NCI-H1436 treated with DMSO at 0.1 percent for 48 hours (cell line): ENCODE measurements at places on chromosomes 13 and 19.

- no peak for DNase-seq
Observed at GRCh38 chr19:41912899-41913537, 15.2 kb downstream of the ERFL start.

DNA sequence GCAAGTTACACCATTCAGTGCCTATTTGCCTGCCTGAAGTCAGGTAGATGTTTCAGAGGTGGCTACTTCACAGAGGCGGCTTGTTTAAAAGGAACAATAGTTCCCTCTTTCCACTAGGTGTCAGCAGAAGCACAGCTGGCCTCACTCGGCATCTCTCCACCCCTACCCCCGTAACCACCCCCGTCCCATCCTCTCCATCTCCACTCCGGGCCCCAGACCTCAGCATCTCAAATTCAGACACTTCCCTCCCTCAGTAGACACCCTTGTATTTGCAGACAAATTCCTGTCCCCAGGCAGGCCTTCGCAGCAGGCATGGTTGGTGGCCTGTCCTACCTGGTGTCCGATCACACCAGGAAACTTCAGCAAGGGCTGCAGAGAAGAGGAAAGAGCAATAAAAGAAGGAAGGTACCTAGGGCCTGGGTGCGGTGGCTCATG is 9.1 kb upstream of the DPP9 start:
- DNase-seq: peak; percentile 46

GRCh38 chr13:25920277-25920676 is 131.5 kb downstream of the SHISA2 start:
- DNase-seq: no peak

DNA sequence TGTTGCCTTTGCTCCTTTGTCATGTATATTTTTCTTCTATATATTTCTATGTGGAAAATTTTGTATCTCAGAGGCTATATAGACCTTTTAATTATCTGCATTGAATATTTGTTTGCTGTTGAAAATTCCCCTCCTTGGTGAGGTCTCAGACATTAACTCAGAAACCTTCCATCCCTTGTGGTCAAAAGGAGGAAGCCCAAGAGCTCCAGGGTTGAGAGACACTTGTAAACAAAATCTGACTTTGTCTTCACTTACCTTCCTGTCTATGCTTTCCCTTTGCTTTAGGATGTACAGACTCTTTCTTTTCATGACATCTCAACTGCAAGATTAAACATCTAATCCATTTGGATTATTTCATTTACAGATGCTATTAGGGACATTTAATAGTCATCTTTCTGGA is 157.5 kb downstream of the PCDH20 start:
- DNase-seq: no peak

DNA sequence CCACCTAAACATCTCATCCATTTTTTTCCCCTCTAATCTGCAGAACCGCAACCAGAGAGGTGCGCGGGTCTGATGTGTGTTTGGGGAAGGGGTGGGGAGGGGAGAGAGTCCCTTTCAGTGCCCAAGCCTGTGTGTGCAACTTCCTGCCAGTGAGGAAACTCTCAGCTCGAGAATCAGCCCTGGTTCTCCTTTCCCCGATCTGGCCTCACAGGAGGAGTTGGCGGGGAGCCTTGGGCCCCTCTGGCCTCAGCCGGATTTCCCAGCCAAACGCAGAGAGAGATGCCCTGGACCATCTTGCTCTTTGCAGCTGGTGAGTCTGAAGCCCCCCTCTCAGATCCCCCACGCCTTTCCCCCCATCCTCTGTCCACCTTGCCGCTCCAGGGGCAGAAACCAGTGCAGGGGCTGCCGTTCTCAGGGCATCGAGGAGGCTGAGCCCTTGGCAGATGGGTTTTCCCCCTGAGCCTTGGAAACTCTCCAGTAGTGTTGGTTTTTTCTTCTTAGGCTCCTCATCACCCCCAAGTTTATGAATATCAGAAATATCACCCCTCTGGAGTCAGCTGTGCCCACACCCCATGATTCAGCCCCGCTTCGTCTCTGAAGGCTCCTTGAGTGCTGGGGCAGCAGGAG is at the start of gene C19orf38:
Gene C19orf38 (plus strand): TSS at position 186 of the 627 bp plus-strand sequence. CDS start 94 bp downstream, at position 280.
- DNase-seq: no peak

DNA sequence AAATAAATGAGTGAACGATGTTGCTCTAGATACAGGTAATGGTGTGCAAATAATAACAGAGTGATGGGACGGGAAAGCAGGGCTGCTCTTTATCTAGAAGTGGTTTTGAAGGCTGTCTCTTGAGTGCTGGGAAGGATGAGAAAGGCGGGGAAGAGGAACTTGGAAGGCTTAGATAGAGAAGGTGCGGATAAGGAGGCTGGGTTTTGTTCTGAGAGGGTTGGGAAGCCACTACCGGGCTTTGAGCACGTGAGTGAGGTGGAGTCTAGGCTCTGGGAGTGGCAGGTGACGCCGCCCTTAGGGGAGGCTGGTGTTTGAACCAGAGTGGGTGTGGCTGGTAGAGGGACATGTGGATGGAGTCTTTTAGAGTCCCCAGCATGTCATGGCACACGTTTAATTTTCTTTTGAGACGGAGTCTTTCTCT is 811 bp downstream of the ARMC6 start:
- no peak for DNase-seq

GRCh38 chr13:77036279-77036678 is 9.3 kb upstream of the FBXL3 start:
- DNase-seq: no peak

DNA sequence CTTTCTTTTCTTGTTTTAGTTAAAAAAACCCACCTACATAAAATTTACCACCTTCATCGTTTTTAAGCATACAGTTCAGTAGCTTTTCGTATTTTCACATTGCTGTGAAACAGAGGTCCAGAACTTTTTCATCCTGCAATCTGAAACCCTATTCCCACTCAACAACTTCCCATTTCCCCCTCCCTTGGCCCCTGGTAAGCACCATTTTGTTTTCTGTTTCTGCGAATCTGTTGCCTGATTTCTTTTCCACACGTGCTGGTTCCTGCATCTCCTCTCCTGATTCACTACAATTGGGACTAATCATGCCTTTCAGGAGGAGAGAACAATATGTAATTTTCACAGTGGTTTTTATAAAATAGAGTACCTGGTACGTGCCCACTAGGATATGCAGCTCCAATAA is 149.2 kb upstream of the RNF113B start:
- DNase-seq: no peak

DNA sequence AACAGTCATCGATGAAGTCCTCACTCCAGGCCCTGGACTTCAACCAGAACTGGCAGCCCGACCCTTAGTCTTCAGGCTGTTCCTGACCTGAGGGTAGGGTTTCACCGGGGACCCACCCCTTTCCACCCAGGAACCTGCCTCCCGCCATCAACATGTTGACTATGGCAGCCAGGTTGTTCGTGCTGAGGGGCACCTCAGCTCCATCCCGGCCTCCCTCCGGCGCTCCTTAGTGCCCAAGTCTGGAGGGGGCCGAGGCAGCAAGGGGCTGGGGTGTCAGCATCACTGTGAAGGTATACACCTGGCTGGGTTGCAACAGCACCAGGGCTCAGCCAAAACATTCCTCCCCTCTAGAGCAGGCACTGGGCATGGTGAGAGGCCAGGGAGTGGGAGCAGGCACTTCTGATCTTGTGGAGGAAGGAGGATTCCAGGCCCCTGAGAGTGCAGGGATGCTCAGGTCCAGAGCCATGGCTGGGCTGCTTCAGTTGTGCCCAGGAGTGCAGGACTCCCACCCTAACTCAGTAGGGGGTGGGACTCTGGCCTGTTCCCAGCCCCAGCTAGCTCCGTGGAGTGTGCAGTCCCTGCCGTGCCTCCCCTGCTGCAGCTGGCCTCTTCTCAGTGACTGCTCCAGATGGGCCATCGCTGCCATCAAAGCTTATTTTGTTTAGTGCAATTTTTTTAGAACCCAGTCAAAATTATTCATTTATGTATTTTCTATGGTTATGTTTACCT is 1445.9 kb downstream of the PCDH9 start:
- DNase-seq: no peak

DNA sequence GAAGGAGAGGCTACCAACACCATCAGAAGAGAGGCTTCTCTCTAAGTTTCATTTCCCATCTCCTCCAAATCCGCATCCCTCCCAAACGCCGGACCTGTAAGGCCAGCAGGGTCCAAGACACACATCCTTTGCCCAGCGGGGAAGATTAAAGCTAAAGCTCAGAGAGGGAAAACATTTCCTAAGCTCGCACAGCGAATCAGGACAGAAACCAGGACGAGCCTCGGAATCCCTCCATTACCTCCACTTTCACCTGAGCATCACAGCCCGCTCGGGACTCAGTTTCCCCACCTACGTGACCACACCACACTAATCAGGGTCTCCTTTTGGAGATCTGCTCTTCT is 711 bp upstream of the FOSB start:
- DNase-seq: no peak

GRCh38 chr13:107348471-107348870 is 780.5 kb upstream of the ARGLU1 start:
- DNase-seq: no peak

DNA sequence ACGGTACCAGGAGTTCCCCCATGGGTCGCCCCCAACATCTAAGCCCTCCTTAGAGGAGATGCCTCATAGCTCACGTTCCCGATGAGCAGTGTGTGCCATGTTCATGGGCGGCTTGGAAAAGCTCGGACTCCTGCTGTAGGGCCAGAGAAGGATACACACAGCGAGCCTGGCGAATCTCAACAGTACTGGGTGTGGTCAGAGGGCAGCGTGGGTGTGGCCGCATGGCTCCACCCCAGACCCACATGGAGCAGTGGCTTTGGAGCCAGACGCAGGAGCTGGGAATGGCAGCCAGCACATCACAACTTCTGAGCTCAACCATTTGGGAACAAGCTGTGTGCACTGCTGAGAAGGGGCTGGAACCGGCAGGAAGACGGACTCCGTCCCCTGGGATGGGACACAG is 15.6 kb downstream of the CAPS start:
- DNase-seq: no peak

GRCh38 chr13:52179925-52180324 is 20.5 kb upstream of the NEK3 start:
- no peak for DNase-seq

DNA sequence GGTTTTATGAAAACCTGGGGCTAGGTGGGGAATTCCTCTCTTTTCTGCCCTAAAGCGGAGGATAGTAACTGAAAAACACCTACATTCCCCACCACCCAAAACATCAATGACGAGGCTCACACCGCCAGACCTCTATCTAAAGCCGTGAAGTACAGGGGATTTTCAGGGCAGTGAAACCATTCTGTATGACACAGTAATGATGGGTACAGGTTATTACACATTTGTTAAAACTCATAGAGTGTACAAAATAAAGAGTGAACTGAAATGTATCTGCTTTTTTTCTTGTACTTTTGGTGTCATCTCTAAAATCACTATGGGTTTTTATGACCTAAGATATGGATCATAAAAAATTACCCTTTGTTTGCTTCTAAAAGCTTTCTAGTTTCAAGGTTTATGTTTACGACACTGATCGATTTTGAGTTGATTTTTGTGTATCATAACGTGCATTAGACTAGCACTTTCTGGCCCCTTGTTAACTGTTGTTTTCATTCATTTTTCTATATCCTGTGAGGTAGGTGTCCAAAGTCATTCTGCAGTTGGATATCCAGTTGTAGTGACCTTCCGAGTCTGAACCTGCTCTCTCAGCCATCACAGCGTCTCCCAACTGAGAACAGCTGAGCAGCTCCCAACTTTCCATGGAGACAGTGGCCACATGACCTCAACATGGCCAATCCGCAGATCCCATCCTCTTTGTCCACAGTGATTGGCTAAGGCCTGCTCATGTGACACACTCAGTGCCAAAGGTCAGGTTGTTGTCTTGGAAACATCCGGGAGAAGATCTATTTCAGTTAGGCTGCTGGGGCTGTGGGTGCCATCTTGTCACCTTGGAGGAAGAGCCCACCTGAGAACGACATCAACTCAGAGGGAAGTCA is 10.3 kb downstream of the MBD3L2B start:
- DNase-seq: no peak

DNA sequence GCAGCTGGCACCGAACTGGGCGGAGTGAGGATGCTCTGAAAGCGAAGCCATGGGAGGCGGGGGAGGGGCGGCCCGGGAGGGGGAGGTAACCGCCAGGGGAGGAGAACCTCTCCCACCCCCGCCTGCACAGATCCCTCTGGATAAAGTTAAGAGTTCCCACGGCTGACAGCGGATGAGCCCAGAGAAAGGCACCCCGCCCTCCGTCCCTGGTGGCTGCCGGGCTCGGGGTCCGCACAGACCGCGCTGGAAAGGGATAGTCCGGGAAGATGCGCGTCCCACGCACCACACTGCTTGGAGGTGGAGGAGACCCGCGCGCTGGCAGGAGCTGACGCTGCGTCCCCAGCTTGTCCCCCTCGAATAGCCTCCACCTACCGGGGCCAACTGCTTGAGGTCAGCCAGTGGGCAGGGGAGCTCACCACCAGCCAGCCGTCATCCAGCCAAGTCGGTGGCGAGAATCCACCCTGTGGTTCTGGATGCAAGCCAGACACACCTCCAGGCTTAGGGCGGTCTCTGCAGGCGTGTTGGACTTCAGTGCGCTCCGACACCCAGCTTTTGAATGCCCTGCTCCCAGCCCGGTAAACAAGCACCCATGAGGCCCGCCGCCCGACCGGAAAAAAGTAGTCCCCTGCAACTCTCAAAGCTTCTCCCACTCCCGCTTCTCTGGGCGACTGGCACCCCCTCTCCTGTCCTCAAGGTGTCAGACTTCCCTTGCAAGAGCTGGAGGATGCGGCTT is at the start of gene TRPC4:
Gene TRPC4 (minus strand): TSS at position 17 of the 733 bp plus-strand sequence. CDS start 86,439 bp downstream, outside the sequence.
- DNase-seq: peak; percentile 7

DNA sequence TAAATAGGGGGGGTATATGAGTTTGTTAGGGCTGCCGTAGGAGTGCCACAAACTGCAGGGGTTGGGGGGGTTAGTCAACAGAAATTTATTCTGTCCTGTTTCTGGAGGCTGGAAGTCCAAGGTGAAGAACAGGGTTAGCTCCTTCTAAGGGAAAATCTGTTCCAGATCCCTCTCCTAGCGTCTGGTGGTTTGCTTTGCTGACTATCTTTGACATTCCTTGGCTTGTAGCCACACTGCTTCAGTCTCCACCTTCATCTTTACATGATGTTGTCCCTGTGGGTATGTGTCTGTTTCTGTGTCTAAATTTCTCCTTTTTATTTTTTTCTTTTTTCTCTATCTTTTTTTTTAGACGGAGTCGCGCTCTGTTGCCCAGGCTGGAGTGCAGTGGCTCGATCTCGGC is 8.1 kb upstream of the ICAM1 start:
- DNase-seq: no peak

GRCh38 chr13:112761701-112762689 is 72.2 kb downstream of the ATP11A start:
- no peak for DNase-seq
